ENCODE measurements at places on chromosomes 2 and 18. TPM values are rescaled to one million over a fixed set of nuclear protein-coding genes. Genes with fewer than 3 reads are reported as not detected.

The CD8B2 gene
- total RNA-seq, result not detected

The ANKRD30BL gene
- not detected for total RNA-seq

The CYP27C1 gene
- not detected for total RNA-seq

The GNLY gene
- total RNA-seq, result not detected
